ENCODE measurements at places on chromosomes 5 and 9. TPM values are rescaled to one million over a fixed set of nuclear protein-coding genes. Genes with fewer than 3 reads are reported as not detected.
A peak's percentile ranks its signal among the peaks of the same experiment; 100 is the strongest.

LECT2 gene
- total RNA-seq: not detected

PLAC8L1 gene
- 0.64 TPM for total RNA-seq

DNA sequence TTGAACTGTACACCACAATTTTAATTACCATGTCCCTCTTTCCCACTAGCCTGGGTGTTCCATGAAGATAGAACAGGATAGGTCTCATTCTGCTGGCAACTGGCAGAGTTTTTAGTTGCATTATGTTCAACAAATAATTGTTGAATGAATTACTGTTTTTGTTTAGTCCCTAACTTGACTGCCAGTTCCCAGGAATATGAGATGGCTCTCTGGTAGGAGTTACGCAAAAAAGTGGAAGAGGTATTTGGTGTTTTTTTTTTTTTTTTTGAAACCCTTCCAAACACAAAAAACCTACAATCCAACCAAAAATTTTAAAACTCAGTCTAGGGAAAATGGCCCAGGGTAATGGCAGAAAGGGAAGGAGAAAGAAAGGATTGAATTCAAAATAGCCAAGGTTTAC, 153.6 kb downstream of the GNAQ start:
- H3K27ac ChIP-seq: no peak overlapping the region
- no peaks in the 10 kb centered on the region for H3K4me1 ChIP-seq
- no peak for DNase-seq
- no peak overlapping the region for H3K4me3 ChIP-seq

DNA sequence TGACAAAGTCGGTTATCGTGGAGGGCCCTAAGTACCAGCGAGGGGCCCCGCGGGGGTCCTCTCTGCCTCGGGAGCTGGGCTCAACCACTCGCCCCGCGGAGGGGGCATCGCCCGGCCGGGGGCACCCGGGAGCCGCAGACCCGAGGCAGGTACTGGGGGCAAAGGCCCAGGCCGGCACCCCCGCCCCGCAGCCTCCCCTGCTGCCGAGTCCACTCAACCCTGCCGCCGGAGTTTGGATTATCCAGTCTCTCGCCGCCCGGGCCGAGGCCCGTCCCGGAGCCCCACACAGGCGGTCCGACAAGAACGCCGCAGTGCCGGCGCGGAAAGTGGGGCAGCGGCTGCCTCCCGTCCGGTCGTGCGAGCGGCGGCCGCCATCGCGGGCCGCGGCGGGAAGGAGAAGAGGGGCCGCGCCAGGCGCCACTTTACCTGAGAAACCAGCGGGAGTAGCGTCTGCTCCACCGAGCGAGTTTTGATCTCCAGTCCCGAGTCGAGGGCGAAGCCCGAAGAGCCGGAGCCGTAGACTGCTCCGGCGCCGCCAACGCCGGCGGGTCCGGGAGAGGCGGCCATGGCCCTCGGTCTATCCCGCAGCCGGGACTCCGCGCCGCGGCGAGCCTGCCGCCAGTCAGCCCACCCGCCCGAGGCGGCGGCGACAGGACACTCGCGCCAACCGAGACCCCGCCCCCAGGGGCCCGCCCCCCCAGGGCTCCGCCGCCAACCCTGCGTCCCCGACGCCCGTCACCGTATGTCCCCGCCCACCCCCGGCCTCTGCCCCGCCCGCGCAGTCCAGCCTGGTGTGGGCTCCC, at the start of gene CTNNAL1:
Gene CTNNAL1 (minus strand): TSS at position 624 of the 803 bp plus-strand sequence. CDS start 57 bp downstream, at position 567.
- H3K4me3 ChIP-seq: peak within 1 kb of the TSS; percentile 94
- peak; percentile 98 for DNase-seq
- no peak within 1 kb of the TSS for H3K27ac ChIP-seq
- no peaks in the 10 kb centered on the region for H3K4me1 ChIP-seq
- no peaks in the 10 kb centered on the region for H3K27me3 ChIP-seq

DNA sequence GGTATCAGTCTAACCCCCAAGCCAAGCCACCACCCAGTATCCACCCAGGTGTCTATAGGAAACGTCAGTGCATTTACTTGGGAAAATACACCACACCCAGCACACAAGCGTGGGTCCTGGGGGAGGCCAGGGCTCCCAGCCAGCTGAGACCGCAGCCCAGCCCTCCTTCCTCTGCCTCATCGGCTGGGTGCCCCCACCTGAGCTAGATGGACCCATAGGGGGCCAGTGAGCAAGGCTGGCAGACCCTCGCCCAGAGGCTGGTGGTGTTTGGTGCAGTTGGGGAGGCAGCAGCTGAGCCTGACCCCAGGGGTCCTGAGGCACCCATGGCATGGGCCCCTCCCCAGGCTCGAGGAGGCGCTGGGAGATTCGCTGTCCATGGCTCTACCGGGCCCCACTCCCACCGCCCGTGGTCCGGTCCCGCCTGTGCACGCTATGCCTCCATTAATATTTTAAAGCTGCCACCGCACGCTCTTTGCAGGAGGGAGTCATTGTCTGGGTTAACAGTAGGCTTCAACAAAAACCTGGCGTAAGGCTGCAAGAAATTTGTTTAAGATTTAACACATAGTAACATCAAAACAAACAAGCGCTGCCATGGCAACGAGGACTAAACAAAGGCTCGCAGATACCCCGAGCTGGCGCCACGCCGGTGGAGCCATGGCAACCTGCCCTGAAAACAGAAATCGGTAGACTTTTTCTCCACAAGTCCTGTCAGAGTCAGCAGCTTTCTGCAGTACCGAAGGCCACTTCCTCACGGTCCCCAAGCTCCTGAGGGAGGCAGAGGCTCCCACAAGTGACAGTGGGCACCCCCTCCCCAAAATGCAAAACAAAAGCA, 20.6 kb downstream of the TPPP start:
- H3K27me3 ChIP-seq: no peaks in the 10 kb centered on the region
- peak; percentile 71 for DNase-seq
- peaks cover 3% of the 10 kb centered on the region for H3K36me3 ChIP-seq
- H3K4me1 ChIP-seq: no peaks in the 10 kb centered on the region
- no peak overlapping the region for H3K27ac ChIP-seq

DNA sequence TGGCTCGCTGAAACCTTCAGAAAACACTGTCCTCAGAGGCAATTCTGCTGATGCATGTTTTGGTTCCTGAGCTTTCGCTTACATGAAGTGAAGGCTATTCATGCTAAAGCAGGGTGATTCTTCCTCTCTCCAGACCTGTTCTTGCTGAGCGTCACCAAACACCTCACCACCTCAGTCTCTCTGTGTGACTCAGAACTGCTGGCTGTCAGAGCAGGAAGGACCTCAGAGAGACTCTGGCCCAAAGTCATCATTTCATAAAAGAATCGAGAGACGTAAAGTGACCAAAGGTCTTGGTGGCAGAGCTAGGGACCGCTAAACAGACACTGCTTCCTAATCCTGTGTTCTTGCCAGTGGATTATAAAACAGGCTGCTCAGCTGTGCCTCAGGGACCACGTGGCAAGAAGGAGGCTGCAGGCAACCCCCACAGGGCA, 73.8 kb downstream of the LHFPL2 start:
- H3K27me3 ChIP-seq: no peaks in the 10 kb centered on the region
- H3K27ac ChIP-seq: no peak overlapping the region
- peaks cover 2% of the 10 kb centered on the region for H3K4me1 ChIP-seq
- H3K36me3 ChIP-seq: no peaks in the 10 kb centered on the region
- H3K4me3 ChIP-seq: no peak overlapping the region
